ENCODE measurements at places on chromosomes 16 and 17.

GRCh38 chr17:3976675-3977171 lies 12.5 kb upstream of the ATP2A3 start:
- DNase-seq: no peak

- DNase-seq: peak; percentile 85
These were observed at the start of gene GLIS2 for GRCh38 chr16:4315186-4316107. GLIS2 (plus strand) TSS chr16:4316067; CDS start chr16:4332281, 16,214 bp downstream.

DNA sequence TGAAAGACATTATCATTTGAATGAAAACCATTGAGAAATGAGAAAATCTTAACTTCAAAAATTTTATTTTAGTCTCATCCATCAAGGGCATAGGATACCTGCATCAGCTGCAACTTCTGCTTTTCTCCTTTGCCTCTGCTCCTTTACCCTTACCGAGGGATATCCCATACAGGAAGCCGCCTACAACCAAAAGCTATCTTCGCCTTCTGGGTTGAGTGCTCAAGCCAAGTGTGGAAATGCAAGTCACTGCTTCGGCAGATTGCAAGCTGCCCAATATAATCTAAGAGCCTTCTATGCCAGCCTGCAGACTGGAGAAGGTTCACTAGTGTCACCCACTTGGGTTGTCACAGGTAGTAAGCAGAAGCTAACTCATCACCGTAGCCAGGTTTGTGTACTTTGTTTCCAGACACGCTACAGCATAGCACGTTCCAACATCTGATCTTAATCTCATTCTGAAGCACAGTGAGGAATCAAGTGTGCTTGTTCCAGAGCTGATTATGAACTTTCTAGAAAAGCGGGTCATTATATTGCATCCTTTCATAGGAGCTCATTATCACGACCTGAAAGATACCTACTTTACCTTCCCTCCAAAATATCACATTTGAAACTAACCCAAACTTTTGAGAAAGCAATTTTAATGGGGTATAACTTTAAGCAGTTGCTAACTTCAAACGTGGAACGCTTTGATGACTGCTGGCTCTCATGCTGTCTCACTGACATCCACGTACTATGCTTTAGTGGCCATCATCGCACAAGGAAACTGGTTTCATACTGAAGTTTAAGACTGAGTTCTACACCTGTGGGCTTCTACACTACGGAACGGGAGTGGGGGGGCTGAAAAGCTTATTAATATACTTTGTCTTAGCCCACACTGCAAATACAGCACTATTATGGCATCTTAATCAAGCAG lies 8.0 kb upstream of the UNK start:
- no peak for DNase-seq

GRCh38 chr16:82187829-82188228 lies 17.8 kb upstream of the MPHOSPH6 start:
- DNase-seq: no peak

DNA sequence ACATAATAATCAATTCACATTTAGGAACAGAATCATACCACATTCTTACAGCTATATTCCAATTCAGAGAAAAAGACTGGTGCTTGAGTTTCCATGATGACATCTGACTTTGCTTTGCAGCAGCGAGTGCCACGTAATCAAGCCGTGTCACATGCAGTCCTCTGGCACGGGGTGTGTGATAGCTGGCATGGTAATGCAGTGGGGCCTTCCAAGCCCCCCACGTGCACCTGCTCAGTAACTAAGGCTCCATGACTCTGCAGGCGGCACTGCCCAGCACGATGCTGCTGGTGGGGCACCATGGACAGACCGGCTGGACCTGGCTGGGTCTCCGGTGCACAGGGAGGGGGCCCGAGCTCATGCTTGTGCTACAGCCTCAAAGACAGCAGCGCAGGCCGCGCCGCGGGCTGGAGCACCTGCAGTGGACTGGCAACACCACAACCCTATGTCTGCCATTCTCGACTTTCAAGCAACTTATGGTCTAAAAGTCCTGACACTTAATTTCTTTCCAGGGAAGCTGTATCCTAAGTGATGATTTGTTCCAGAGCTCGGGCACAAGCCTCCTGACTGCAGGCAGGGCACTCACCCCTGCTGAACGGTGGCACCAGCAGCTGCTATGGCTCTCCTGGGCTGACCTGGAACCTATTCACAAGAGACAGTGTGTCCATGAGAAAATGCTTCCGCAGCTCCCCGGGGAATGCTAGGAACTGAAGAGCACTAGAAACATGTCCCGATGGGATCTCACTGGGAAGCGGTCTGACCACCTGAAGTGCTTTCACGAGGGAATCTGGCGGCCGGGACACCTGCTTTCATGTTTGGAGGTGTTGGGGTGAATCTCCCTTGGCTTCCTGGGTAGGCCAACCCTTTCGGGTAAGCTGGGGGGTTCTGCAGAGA lies 99.5 kb upstream of the DNAH17 start:
- no peak for DNase-seq

DNA sequence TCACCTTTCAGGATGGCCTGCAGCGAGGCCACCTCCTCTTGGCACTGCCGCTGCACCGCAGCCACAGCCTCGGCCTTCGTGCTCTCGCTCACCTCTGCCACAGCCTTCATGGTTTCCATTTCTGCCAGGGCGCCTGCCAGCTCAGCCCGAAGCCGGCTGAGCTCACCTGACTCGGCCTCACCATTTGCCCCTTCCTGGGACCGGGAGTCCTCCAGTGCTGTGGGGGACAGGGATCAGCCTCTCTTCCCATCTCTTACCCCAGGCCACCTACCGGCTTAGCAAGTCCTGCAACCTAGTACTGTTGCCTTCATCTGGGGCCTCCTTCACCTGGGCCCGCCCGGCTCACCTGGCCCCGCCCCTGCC lies 658 bp downstream of the RABEP2 start:
- DNase-seq: no peak

- no peak for DNase-seq
These were observed 2.2 kb upstream of the ALOX15 start for GRCh38 chr17:4643676-4644075.

GRCh38 chr17:48459070-48459844 lies 29.2 kb upstream of the SKAP1 start:
- no peak for DNase-seq

- DNase-seq: no peak
These were observed 216.3 kb downstream of the PRKCA start for GRCh38 chr17:66518677-66519076.

- DNase-seq: no peak
These were observed 41.1 kb upstream of the CDH13 start for GRCh38 chr16:82585675-82586074.

GRCh38 chr17:65154770-65155589 lies 17.8 kb downstream of the RGS9 start:
- no peak for DNase-seq

- DNase-seq: no peak
These were observed 150.3 kb upstream of the RPL38 start for GRCh38 chr17:74052993-74053711.

DNA sequence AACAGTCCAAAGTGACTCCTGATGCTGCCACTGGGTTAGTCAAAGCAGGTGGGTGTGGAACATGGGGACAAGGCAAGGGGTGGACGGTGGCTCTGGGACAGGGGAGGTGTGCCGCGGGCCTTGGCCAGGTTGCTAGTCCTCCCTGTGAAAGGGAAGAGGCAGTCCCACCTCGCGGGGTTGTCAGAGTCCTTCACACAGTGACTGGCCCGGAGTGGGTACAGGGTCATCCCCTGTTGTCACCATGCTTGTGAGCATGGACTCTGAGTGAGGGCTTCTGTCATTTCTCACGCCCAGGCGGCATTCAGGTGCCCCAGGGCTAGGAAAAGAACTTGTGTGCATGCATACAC lies 3.1 kb upstream of the ZNF469 start:
- no peak for DNase-seq

DNA sequence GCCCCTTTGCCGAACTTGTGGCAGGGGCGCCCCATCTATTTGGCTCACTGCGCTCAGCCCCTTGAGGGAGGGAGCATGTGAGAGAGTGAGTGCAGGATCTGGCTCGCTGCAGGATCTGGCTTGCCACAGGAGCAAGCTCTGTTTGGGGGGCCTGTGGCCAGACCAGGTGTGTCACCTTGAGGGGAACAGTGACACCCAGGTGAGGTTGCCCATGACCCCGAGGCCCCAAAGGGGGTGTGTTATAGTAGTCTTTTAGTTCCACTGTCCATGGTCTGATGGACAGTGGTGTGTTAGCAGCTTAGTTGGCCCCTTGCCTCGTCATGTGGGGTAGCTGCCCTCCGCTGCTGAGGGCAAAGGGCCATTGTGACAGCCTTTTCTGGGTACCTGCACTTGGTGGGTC lies 41.6 kb downstream of the CCDC42 start:
- no peak for DNase-seq

- DNase-seq: no peak
These were observed 82.1 kb downstream of the METRNL start for GRCh38 chr17:83161298-83162034.

DNA sequence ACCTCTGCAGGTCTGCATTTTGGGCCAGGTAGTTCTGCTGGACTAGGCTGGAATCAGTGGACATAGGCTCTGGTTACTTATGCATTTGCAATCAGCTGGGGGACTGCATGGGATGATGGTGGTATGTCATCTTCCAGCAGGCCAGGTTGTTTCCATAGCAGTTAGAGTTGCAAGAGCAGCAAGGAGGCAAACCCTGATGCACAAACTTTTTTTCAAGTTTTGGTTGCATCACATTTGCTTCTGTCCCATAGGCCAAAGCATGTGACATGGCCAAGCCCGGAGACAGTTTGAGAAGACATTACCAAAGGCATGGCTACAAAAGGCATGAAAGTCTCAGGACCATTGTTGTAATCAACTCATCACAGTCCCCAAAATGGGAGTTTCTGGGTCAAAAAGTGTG lies 58.2 kb downstream of the PRKCB start:
- no peak for DNase-seq

DNA sequence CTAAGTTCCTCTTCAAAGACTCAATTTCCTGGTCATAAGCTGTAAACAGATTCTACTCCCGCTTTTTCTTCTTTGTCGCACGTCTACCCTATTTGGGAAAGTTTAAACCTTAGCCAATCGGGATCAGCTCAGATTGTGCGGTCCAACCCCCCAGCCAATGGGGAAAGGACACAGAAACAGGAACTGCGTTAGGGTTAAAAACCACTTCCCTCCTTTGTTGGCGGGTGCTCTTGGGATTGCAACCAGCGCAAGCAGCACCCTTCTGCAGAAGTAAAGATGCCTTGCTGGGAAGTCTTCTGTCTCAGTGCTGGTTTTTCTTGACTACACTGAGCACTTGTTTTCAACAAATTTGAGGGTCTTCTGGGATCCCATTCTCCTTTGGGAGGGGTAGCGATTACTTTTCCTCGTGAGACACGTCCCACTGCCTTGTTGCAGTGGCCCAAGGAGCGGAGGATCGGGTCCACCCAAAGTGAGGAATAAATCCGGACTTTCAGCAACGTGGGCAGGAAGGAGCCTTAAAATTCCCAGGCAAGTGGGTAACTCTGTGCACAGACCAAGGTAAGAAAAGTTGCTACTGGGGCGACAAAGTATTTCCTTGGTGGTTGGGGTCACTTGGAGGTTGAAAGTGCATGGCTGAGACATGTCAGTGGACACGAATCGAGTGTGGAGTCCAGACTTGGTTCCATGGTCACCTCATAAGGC lies 1.0 kb upstream of the YPEL3 start:
- no peak for DNase-seq

- DNase-seq: no peak
These were observed 12.0 kb downstream of the AP1G1 start for GRCh38 chr16:71796501-71797097.

DNA sequence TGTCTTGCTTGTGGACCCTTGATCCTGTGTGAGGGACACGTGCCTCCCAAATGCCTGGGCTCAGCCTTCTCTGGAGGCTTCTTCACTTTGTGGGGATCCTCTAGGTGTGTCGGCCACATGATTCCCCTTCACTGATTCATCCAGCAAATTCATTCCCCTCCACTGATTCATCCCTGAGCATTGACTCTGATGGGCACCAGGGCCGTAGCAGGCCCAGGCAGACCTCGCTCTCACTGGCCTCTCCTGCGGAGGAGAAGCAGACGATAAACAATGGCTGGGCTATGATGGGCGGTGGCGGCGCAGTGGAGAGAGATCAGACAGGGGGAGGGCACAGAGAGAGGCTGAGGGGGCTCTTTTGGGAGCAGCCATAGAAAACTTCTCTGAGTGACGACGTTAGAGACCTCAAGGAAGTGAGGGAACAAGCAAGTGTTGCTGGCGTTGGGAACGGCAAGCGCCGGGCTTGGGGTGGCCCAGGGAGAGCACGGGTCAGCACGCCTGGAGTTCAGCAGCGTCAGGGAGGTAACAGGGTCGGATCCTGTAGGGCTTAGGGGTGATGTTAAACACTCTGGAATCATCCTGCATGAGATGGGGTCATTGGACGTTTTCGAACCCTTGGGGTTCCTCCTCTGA lies 17.5 kb upstream of the RPTOR start:
- no peak for DNase-seq

DNA sequence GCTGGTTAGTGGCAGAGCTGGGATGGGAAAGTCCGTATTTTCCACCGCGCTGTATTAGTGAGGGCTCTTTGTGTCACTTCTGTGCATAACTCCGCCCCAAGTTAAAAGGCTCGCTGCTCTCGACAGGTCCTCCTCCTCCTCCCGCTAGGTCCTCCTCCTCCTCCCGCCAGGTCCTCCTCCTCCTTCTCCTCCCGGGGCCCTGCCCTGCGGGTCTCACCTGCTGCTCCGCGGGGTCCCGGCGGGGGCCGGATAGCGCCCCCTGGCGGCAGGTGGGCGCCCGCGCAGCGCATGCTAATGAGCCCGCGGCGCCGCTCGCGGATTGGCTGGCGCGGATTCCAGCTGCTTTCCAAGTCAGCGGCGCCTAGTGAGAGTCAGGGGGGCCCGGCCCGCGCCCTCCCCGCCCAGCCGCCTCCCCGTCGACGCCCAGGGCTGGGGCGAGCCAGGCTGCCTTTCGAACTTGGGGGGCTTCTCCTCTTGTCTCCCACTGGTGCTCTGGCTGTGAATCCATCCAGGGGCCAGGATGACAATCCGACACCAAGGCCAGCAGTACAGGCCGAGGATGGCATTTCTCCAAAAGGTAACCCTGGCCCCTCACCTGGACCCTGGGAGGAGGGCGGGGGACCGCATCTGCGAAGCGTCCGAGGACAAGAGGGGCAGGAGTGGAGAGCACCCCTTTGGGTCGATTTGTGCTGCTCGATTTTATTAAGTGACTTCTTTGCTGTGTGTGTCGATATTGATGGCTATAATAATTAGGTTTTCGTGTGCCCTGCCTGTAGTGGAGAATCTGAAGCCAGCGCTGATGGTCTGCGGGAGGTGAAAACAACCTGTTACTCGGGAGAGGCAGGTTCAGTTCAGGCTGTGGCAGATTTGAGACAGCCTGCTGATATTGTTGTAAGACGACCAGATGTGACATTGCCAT lies at the start of gene RGS9:
Gene RGS9, plus strand, starts transcription at position 350 of the 919 bp plus-strand sequence. Its CDS starts 171 bp downstream, at position 521.
- peak; percentile 70 for DNase-seq

DNA sequence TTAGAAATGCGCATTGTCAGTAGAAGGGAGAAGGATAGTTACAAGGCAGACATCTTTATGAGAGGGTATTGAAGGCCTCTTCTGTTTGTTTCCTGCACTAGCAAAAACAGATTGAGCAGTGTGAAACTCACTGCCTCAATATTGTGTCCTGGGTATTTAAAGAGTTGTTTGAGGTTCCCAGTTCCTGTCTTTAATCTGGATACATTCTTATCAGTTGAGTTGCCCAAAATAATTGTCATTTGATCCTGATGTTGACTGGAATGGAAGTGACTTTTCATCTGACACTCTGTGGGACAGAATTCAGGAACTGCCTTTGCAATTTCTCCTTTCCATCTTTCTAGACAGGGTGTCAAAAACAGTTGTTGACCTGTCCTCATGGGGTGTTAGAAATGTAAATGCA lies 1.7 kb downstream of the ATP6V0A1 start:
- DNase-seq: no peak

- DNase-seq: no peak
These were observed 77.0 kb upstream of the CA10 start for GRCh38 chr17:52235516-52235915.

Measured in T1000 (cell line).